ENCODE measurements at places on chromosomes 2 and 18. TPM values are rescaled to one million over a fixed set of nuclear protein-coding genes. Genes with fewer than 3 reads are reported as not detected.

Gene RGPD4
- total RNA-seq: not detected

Gene HRH4
- not detected for total RNA-seq

Gene SAG
- total RNA-seq: not detected

Gene HS1BP3
- 23.8 TPM for total RNA-seq

Gene SCN3A
- total RNA-seq: not detected

Gene AMER3
- not detected for total RNA-seq

Gene SMPD4
- 32.7 TPM for total RNA-seq
